Immature natural killer cell (primary cell): ENCODE measurements at places on chromosomes 2 and 18.

DNA sequence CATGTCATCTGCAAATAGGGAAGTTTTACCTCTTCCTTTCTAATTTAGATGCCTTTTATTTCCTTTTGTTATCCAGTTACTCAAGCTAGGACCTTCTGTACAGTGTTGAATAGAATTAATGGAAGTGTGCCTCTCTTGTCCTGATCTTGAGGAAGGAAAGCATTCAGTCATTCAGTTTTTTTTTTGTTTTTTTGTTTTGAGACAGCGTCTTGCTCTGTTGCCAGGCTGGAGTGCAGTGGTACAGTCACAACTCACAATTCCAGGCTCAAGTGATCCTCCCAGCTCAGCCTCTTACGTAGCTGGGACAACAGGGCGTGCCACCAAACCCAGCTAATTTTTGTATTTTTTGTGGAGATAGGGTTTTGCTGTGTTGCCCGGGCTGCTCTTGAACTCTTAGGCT lies 203.9 kb upstream of the ALPP start:
- H3K36me3 ChIP-seq = peaks cover 17% of the 10 kb centered on the region
- no peaks in the 10 kb centered on the region for H3K27me3 ChIP-seq
- H3K4me3 ChIP-seq = no peak overlapping the region
- no peak overlapping the region for H3K27ac ChIP-seq

DNA sequence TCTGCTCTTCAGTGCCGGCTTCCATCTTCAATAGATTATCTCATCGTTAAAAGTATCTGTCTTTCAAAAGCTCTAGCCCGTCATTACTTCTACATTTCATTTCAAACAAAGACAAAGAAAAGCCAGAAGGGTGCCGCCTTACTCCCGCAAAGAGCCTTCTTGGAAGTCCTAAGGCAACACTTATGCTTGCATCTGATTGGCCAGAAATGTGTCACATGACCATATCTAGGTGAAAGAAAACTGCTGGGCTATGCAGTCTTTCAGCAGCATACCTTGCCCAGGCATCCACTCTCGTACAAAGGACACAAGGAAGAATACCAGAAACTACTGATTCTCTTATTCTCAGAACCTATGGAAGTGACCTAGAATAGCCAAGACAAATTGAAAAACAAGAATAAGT lies 217.1 kb upstream of the SLC35G4 start:
- H3K27me3 ChIP-seq = no peaks in the 10 kb centered on the region
- no peak for DNase-seq
- no peaks in the 10 kb centered on the region for H3K4me1 ChIP-seq
- H3K4me3 ChIP-seq = no peak overlapping the region

GRCh38 chr2:230929381-230930148 lies 4.5 kb upstream of the GPR55 start:
- H3K4me3 ChIP-seq = no peak overlapping the region
- peaks cover 44% of the 10 kb centered on the region for H3K4me1 ChIP-seq
- no peak overlapping the region for H3K27ac ChIP-seq
- DNase-seq = no peak
- H3K36me3 ChIP-seq = no peaks in the 10 kb centered on the region

DNA sequence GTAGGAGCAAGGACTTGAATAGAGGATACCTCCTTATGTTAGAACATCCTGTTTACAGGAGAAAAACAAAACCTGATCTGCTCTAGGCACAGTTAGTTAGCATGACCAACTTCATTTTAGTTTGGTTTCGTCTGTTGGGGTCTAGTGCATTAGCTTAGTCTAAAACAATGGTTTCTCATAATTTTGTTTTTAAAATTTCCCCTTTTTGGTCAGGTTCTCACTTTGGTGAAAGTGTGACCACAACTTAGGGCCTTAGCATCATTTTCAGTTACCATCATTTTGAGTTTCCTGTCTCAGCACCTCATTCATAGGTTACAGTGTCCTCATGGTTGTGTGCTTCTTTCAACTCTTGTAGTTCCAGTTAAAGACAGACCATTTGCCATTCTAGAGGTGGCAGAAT lies 1277.0 kb upstream of the SLC39A10 start:
- no peaks in the 10 kb centered on the region for H3K27me3 ChIP-seq
- peaks cover 6% of the 10 kb centered on the region for H3K4me1 ChIP-seq
- H3K4me3 ChIP-seq = no peak overlapping the region
- H3K36me3 ChIP-seq = no peaks in the 10 kb centered on the region

GRCh38 chr2:230305416-230306275 lies 21.3 kb upstream of the SP140L start:
- no peak overlapping the region for H3K27ac ChIP-seq
- DNase-seq = no peak
- H3K36me3 ChIP-seq = peaks cover 21% of the 10 kb centered on the region

DNA sequence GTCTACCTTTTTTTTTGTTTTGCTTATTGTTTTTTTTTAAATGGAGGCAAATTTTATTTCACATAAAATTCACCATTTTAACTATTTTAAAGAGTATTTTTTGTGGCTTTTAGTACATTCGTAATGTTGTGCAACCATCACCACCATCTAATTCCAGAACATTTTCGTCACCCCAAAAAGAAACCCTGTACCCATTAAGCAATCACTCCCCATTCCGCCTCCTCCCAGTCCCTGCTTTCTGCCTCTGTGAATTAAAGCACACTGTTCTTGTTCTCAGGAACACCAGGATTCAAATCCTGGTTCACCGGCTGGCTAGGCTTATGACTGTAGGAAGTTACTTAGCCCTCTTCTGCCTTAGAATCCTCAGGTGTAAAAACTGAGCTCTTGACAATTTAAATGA lies 36.9 kb upstream of the EPAS1 start:
- H3K4me3 ChIP-seq = no peak overlapping the region
- H3K36me3 ChIP-seq = no peaks in the 10 kb centered on the region
- DNase-seq = no peak
- peaks cover 9% of the 10 kb centered on the region for H3K4me1 ChIP-seq
- no peaks in the 10 kb centered on the region for H3K27me3 ChIP-seq

DNA sequence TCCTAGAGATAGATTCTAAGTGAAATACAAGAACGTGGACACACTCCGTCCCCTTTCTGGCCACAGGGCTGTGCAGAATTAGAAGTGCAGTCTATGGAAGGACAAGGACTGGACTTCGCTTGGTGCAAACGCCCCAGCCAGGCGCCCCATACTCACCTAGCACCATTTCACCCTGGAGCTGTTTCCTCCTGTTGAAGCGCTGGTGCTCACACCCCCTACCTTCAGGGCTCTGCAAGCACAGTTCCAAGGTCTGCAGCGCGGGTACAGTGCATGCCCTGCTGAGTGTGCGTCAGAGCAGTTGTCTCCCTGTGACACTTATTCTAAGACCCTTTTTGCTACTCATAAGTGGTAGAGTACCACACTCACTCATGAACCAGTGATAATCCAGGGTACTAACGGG lies 3.0 kb downstream of the HPCAL1 start:
- H3K27me3 ChIP-seq = peaks cover 7% of the 10 kb centered on the region
- DNase-seq = no peak
- no peaks in the 10 kb centered on the region for H3K36me3 ChIP-seq
- H3K27ac ChIP-seq = no peak overlapping the region

DNA sequence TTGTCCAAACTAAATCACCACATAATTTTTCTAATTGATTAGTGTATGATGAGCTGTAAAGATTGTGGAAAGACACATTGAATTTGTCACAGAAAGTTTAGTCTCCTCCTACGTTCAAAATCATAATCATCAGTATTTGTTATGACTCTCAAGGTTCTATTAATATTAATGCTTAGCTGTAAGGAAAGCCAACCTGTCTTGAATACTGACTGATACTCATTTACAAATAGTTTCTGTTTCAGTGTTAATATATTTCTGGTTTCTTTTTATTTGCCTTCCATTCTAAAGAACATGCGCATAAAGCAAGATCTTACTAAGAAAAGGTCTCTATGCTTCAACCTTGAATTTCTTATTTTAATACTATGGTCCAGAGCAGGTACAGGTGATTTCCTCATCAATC lies 55.1 kb downstream of the CPS1 start:
- H3K4me1 ChIP-seq = no peaks in the 10 kb centered on the region
- no peaks in the 10 kb centered on the region for H3K27me3 ChIP-seq
- H3K4me3 ChIP-seq = no peak overlapping the region
- H3K27ac ChIP-seq = no peak overlapping the region

DNA sequence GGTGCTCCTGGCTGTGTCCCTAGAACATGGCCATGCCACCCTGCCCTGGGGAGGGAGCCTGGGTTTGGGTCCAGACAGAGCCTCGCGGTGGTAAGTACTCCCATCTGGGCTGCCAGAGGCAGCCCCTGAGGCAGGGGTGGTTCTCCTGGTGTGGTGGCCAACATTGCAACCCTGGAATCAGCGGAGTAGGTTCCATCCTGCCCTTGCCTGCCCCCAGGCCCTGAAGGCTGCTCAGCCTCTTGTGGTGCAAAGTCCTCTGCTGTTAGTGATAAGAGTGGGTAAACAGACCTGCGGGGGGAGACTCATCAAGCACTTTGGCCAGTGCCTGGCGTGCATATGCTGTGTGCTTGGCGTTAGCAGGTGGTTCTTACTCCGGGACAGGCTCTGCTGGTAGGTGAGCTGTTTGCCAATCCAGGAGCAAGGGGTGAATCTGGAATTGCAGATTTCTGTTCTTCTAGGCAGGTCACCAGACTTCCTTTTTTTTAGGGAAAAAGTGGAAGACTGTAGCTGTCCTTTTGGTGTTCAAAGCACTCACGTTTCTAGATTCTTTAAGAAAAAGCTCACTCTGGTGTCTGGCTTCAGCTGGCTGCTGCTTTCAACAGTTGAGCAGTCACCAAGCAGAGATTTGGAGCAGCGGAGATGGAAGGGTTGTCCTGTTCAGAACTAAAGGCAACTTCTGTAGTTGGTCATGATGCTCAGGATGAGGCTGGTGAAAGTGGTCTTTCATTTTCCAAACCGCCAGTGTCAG lies 3.2 kb downstream of the CNNM3 start:
- peaks cover 2% of the 10 kb centered on the region for H3K27me3 ChIP-seq
- peaks cover 14% of the 10 kb centered on the region for H3K36me3 ChIP-seq
- H3K4me3 ChIP-seq = peak overlapping the region; percentile 85
- H3K4me1 ChIP-seq = peaks cover 62% of the 10 kb centered on the region
- no peak for DNase-seq
- H3K27ac ChIP-seq = no peak overlapping the region

DNA sequence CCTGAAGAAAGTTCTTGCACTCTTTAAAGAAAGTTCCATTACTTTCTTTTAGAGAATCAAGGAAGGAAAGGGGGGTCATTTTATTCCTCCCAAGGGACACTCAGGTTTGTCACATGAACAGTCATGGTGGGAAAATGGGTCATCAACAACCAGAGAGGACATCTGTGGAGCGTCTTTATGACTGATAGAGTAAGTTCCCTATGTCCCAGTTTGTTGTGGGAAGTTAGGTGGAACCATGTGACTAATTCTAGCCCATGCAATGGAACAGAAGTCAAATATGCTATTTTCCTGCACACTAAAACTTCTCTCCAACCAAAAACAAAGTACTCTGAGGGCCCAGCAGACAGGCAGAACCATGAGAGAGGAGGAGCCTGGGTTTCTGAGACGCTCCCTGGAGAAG lies 165.6 kb upstream of the SERTAD2 start:
- no peak for DNase-seq
- H3K36me3 ChIP-seq = no peaks in the 10 kb centered on the region
- H3K4me1 ChIP-seq = peaks cover 23% of the 10 kb centered on the region
- no peaks in the 10 kb centered on the region for H3K27me3 ChIP-seq
- H3K4me3 ChIP-seq = peak overlapping the region; percentile 44

- H3K4me1 ChIP-seq = peaks cover 49% of the 10 kb centered on the region
- DNase-seq = no peak
- H3K27me3 ChIP-seq = no peaks in the 10 kb centered on the region
- H3K4me3 ChIP-seq = no peak overlapping the region
These were observed 43.9 kb upstream of the CYBRD1 start for GRCh38 chr2:171478345-171478744.

DNA sequence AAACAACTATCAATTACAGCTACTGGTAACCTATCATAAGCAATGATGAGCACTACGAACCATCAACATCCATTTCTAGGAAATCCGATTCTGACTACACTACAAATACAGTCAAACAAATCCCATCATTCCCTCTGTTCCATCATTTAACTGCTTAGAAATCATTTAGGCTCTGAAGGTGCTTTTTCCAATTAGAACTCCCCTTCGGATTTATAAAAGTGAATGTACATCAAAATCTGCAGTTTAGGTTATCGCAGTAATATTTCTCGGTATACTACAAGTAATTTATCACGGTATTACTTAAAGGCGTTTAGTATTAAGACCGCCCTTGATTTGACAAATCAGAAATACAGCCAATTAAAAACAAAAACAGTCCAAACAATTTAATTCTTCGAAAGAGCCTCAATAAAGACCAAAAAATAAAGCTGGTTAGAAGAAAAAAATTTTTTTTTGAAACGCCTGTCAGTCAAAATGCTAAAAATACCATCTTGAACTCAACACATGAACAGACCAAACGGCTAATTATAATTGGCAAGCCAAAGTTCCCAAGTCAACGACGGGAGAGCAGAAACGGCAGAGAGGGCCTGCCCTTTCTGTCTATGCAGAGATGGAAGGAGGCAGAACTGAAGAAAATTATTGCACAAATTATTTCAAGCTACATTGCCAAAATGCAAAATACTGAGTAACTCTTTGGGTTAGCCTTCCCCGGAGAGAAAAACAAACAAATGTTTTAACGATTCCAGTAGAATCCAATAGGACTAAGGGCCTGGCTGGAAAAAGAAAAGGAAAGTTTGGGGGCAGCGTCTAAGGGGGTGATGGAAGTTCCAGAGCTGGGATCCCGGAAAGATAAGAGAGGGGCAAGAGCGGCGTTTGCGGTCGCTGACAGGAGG lies 1.2 kb downstream of the VPS54 start:
- peaks cover 49% of the 10 kb centered on the region for H3K4me1 ChIP-seq
- H3K4me3 ChIP-seq = peak overlapping the region; percentile 95
- H3K36me3 ChIP-seq = no peaks in the 10 kb centered on the region
- no peak for DNase-seq
- peak overlapping the region; percentile 92 for H3K27ac ChIP-seq

- no peak overlapping the region for H3K4me3 ChIP-seq
- H3K27ac ChIP-seq = no peak overlapping the region
- DNase-seq = no peak
- no peaks in the 10 kb centered on the region for H3K4me1 ChIP-seq
These were observed 312.4 kb downstream of the MTX2 start for GRCh38 chr2:176581557-176582165.

DNA sequence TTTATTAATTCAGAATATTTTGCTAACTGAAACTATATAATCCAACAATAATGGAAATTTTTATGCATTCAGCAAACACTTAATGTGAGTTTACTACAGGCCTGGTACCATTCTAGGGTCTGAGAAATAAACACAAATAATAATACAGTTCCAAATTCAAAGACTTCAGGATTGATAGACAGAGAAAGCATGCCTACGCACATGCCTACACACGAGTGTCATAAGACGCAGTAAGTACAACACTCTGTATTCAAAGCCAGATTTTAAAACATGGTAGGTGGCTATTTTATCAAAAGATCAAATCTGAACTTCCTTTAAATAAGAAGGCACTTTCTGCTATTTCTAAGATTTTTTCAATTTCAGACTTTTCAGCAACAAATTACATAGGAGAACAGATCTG lies 346.9 kb downstream of the NCKAP5 start:
- H3K4me1 ChIP-seq = no peaks in the 10 kb centered on the region
- H3K27ac ChIP-seq = no peak overlapping the region
- H3K27me3 ChIP-seq = no peaks in the 10 kb centered on the region

DNA sequence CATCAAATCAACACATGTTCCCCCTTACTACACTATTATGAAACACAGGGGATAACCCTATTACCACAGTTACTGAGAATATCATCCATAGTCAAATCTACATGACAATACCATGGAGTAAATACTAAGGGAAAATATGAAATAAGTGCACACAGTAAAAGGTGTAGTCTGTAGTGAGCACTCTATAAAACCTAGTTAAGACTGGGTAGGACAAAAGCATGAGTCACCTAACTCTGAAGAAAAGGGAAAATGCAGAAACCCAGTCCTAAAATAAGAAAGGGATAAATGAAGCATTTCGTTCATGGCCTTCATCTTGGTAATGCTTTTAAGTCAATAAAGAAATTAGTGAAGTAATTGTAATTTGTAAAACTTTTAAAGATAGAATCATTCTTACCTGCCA lies 65.4 kb upstream of the ACVR2A start:
- H3K27ac ChIP-seq = no peak overlapping the region
- H3K27me3 ChIP-seq = peaks cover 3% of the 10 kb centered on the region
- H3K36me3 ChIP-seq = no peaks in the 10 kb centered on the region
- H3K4me1 ChIP-seq = no peaks in the 10 kb centered on the region
